Activated CD8-positive, alpha-beta memory T cell treated with anti-CD3 and anti-CD28 coated beads, Interleukin-2, amount 10 ng/mL, durations not matched to agents 7 days and 5 days (primary cell): ENCODE measurements at places on chromosomes 7 and 10. TPM values are rescaled to one million over a fixed set of nuclear protein-coding genes. Genes with fewer than 3 reads are reported as not detected.

OR6V1 gene
- not detected for total RNA-seq

OLAH gene
- 0.49 TPM for total RNA-seq

PRKAR2B gene
- 1.3 TPM for total RNA-seq

HOXA11 gene
- total RNA-seq: not detected

CNTNAP2 gene
- total RNA-seq: not detected
